ENCODE measurements at places on chromosomes 5 and 9.

GRCh38 chr5:83370957-83371356, 100.6 kb upstream of the VCAN start:
- DNase-seq = no peak

- DNase-seq = no peak
These were observed 297.7 kb upstream of the EFNA5 start for GRCh38 chr5:107968406-107968843.

DNA sequence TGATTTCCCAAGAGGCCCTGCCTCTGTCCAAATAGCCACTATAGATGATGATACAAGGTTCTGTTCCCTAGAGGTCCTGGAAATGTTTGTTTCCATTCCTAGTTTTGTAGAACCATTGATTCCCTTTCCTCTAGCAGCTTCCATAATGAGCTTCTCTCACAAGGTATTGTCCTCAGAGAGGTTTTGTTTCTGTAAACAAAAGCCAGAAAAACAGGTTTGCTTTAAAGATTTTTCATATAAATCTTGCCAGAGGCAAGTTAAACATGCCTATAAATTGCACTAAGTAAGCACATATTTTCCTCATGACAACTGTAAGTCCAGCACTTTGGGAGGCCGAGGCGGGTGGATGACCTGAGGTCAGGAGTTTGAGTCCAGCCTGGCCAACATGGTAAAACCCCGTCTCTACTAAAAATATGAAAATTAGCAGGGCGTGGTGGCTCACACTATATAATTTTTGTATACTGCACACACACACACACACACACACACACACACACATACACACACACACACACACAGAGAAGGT, 1787.7 kb downstream of the EFNA5 start:
- DNase-seq = no peak

DNA sequence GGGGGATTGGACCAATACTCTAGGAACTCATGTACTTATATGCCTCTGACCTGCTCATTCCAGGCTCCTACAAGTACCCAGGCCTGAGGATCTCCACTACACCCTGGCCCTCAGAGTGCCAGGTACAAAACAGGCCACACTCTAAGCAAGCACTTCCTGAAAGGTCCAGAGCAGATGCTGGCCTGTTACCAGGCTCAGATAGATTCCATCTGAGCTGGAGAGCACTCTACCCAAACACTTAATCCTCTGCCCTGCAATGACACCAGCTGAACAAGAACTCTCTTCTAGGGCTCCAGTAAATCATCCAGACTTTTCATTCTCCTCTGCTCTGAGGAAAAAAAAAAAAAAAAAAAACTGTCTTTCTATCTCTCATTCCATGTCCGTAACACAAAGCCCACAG, 2.9 kb downstream of the P4HA2 start:
- DNase-seq = peak; percentile 28

DNA sequence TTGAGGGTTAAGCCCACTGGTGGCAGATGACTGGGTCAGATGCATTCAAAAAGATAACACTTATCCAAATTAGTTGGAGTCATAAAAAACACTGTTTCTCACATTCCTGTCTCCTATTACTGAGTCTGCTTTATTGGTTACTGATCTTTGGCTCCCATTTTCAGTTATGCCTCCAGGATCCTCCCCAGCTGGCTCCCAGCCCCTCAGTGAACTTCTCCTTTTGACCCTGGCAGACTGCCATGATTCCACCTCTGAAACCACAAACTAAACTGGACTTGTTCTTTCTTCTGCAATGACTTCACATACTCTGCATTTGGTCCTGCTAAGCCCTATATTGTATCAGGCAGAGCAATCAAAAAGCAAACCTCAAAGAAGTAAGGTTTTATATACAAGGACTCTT, 860.8 kb upstream of the DMAC1 start:
- DNase-seq = peak; percentile 54

DNA sequence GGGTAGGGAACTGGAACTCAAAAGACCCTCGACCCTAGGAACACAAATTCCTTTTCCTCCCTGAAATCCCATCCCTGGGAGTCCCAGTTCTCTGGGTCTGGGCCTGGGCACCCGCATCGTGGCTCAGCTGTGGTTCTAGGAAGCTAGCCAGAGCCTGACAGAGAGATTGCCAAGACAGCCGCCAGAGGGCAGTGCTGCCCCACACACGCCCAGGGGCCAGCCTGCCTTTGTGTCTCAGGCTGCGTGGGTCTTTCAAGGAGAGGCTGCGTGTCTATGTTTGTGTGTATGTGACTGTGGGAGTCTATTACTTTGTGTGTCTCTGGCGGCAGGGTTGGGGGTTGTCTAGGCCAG, 32.0 kb upstream of the TTLL11 start:
- peak; percentile 79 for DNase-seq

DNA sequence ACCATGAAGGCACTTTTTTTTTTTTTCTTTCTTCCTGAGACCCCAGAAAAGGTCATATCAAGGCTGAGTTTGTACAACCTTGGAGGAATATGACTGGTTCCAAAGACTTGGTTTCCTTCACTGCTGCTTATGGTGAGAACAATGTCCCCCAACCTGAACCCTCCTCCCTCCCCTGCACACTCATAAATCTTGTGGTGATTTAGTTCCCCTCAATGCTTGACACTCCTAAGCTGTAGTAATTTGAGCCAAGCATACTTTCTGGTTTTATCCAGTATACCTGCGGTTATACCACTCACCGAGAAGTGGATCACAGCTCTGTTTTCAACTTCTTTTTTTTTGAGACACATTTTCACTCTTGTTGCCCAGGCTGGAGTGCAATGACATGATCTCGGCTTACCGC, 149.9 kb upstream of the KLF4 start:
- no peak for DNase-seq

DNA sequence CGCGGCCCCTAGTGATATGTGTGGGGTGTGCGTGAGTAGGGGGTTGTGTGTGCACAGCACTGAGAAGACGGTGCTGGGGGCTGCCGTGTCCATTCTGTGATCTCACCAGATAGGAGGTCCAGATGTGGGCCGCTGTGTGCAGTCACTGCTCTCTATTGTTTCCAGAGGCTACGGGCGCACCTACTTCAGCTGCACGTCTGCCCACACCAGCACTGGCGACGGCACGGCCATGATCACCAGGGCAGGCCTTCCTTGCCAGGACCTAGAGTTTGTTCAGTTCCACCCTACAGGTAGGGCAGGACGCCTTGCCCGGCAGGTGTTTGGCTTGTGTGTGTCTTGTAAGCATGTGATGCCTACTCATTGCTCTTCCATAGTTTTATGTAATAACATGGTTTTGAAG, 12.6 kb downstream of the SDHA start:
- DNase-seq = no peak

GRCh38 chr9:112447283-112447761, 39.3 kb upstream of the KIAA1958 start:
- DNase-seq = peak; percentile 60

GRCh38 chr5:127878174-127878750, 175.1 kb downstream of the CCDC192 start:
- no peak for DNase-seq

Data from uterus (tissue), 4 donors.